ENCODE measurements at places on chromosomes 12 and 14. TPM values are rescaled to one million over a fixed set of nuclear protein-coding genes. Genes with fewer than 3 reads are reported as not detected.

DNA sequence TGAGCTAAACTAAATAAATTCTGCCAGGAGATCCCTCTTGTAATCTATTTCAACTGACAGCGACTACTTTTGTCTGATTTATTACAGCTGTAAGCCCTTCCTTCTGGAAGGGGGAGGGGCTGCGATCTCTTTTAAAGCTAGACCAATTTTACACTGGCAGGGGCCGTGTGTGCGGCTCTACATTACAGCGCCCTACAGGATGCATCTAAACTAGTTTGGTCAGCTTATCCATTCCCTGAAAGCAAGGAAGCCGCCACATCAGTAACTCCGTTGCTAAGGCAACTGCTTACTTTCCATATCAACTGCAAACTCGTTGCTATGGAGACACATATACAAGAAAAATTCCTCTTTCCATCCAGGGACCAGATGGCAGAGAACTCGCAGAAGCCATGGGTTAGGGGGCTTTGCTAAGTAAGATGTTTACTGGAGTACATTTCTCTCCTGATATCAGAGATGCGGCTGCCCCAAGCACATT lies 17.4 kb downstream of the FOXN3 start:
- DNase-seq, result no peak

- no peak for DNase-seq
These were observed 439.7 kb downstream of the ADAMTS20 start for GRCh38 chr12:43112101-43112920.

Gene CD4
- not detected for total RNA-seq

DNA sequence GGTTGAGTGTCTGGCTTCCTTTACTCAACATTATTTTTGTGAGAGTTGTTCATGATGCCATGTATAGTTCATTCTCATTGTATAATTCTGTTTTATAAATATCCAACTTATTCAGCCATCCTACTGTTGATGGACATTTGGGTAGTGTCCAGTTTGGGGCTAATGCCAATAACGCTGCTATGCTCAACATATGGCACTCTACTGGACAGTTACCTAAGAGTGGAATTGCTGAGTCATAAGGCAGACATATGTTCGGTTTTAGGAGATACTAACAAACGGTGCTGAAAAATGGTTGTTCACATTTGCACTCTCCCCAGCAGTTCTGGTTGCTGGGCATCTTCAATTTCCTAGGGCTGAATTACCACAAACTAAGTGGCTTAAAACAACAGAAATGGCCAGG lies 28.7 kb upstream of the P2RX4 start:
- DNase-seq, result peak; percentile 28

Gene LRRK2
- 3.6 TPM for total RNA-seq

Data from A172 (cell line).